CD4-positive, alpha-beta T cell treated with Interleukin-2 at 100 ng/mL for 4 hours (primary cell): ENCODE measurements at places on chromosomes 12 and 14.
A peak's percentile ranks its signal among the peaks of the same experiment; 100 is the strongest.

- no peak for DNase-seq
These were observed 86.4 kb downstream of the ACACB start for GRCh38 chr12:109202770-109203169.

- no peak for DNase-seq
These were observed 33.0 kb downstream of the BTBD7 start for GRCh38 chr14:93299866-93300265.

- no peak for DNase-seq
These were observed 962.4 kb downstream of the BCL11B start for GRCh38 chr14:98309591-98309990.

- DNase-seq: peak; percentile 64
These were observed 5.8 kb downstream of the MARK3 start for GRCh38 chr14:103391048-103391447.

GRCh38 chr14:42299692-42300091 is 693.0 kb downstream of the LRFN5 start:
- no peak for DNase-seq
